Smooth muscle cell of trachea (primary cell): ENCODE measurements at places on chromosomes 6 and 20. TPM values are rescaled to one million over a fixed set of nuclear protein-coding genes. Genes with fewer than 3 reads are reported as not detected.

The KIAA1586 gene
- total RNA-seq = 10.6 and 14.4 TPM in 2 replicates

The DNAH8 gene
- 0.17 and 0.44 TPM in 2 replicates for total RNA-seq

The ADGRB3 gene
- total RNA-seq = under 0.01 and 0.15 TPM in 2 replicates

The PRKN gene
- total RNA-seq = 4.1 and 7.4 TPM in 2 replicates

The CPNE5 gene
- 0.15 TPM in 1 of 2 replicates, not detected in the other for total RNA-seq

The NFKBIE gene
- total RNA-seq = 4.7 and 10.1 TPM in 2 replicates

The GHRH gene
- not detected in 2 replicates for total RNA-seq

The COL9A3 gene
- 0.15 and 1.2 TPM in 2 replicates for total RNA-seq

The ADGRG6 gene
- total RNA-seq = 0.33 and 1.7 TPM in 2 replicates

The PSMA7 gene
- 230 and 426 TPM in 2 replicates for total RNA-seq

The SLC22A7 gene
- total RNA-seq = not detected in 2 replicates

The CALHM5 gene
- 5.5 and 6.3 TPM in 2 replicates for total RNA-seq

The GNRH2 gene
- 0.15 and 0.50 TPM in 2 replicates for total RNA-seq

The OR12D3 gene
- total RNA-seq = not detected in 2 replicates

The TTBK1 gene
- total RNA-seq = under 0.01 TPM in 1 of 2 replicates, not detected in the other

The ERGIC3 gene
- 455 and 566 TPM in 2 replicates for total RNA-seq

The SLC23A2 gene
- 13.4 and 17.9 TPM in 2 replicates for total RNA-seq

The LY6G6D gene
- total RNA-seq = not detected in 2 replicates

The BPIFB1 gene
- total RNA-seq = not detected in 2 replicates

The IRAK1BP1 gene
- total RNA-seq = 3.8 and 5.4 TPM in 2 replicates

The CDH4 gene
- total RNA-seq = 2.0 and 2.3 TPM in 2 replicates

The EYA4 gene
- total RNA-seq = 26.2 and 29.9 TPM in 2 replicates

The EEF1A2 gene
- total RNA-seq = 0.87 and 8.6 TPM in 2 replicates

The TINAG gene
- 0.58 TPM in 1 of 2 replicates, not detected in the other for total RNA-seq

The WDR46 gene
- 69.3 and 86.5 TPM in 2 replicates for total RNA-seq

The MRPS18A gene
- total RNA-seq = 39.7 and 42.8 TPM in 2 replicates

The HLA-DRA gene
- total RNA-seq = 0.15 and 0.17 TPM in 2 replicates

The HDGFL1 gene
- not detected in 2 replicates for total RNA-seq

The SLC52A3 gene
- not detected in 2 replicates for total RNA-seq

The ZC2HC1B gene
- total RNA-seq = not detected in 2 replicates

The VSTM2L gene
- total RNA-seq = 2.8 and 5.3 TPM in 2 replicates

The DOK5 gene
- total RNA-seq = 27.5 and 38.7 TPM in 2 replicates

The ALDH5A1 gene
- 0.15 and 0.50 TPM in 2 replicates for total RNA-seq

The RAET1L gene
- not detected in 2 replicates for total RNA-seq

The FRK gene
- 1.5 and 1.7 TPM in 2 replicates for total RNA-seq

The SLC17A3 gene
- not detected in 2 replicates for total RNA-seq

The NOX3 gene
- not detected in 2 replicates for total RNA-seq

The MYMX gene
- 0.17 TPM in 1 of 2 replicates, not detected in the other for total RNA-seq

The TNXB gene
- 7.7 and 77.6 TPM in 2 replicates for total RNA-seq

The TRIM15 gene
- not detected in 2 replicates for total RNA-seq

The ECT2L gene
- 0.50 TPM in 1 of 2 replicates, not detected in the other for total RNA-seq

The C20orf141 gene
- total RNA-seq = 0.50 TPM in 1 of 2 replicates, not detected in the other

The RMND1 gene
- 48.6 and 48.9 TPM in 2 replicates for total RNA-seq

The PRSS35 gene
- total RNA-seq = 4.3 and 9.2 TPM in 2 replicates

The KHDC1 gene
- 7.9 and 8.1 TPM in 2 replicates for total RNA-seq

The ZBTB46 gene
- 9.9 and 17.5 TPM in 2 replicates for total RNA-seq

The EEF1E1 gene
- 46.0 and 63.1 TPM in 2 replicates for total RNA-seq

The UBE3D gene
- total RNA-seq = 7.0 and 7.4 TPM in 2 replicates

The RIPOR2 gene
- total RNA-seq = 0.15 and 0.83 TPM in 2 replicates

The ABHD16B gene
- total RNA-seq = not detected in 2 replicates

The XKR7 gene
- under 0.01 TPM in 1 of 2 replicates, not detected in the other for total RNA-seq

The MYLK2 gene
- total RNA-seq = not detected in 2 replicates

The SPATA25 gene
- total RNA-seq = 1.5 and 3.5 TPM in 2 replicates

The HDDC2 gene
- total RNA-seq = 67.8 and 80.0 TPM in 2 replicates

The F13A1 gene
- total RNA-seq = not detected in 2 replicates

The SAMD10 gene
- 0.58 and 0.99 TPM in 2 replicates for total RNA-seq

The PACRG gene
- 1.3 TPM in 1 of 2 replicates, not detected in the other for total RNA-seq

The SIRPD gene
- total RNA-seq = not detected in 2 replicates

The SAPCD1 gene
- total RNA-seq = 1.3 and 1.9 TPM in 2 replicates
